Left lung (tissue), 14 donors: ENCODE measurements at places on chromosomes 3 and 15. TPM values are rescaled to one million over a fixed set of nuclear protein-coding genes. Genes with fewer than 3 reads are reported as not detected.

- no peak for DNase-seq
Observed at GRCh38 chr3:185813205-185813604, 11.6 kb downstream of the IGF2BP2 start.

GRCh38 chr3:13487403-13487802, 7.3 kb downstream of the HDAC11 start:
- no peak for DNase-seq

Gene LSM3
- polyA plus RNA-seq = 15.5 TPM

Gene SLC6A11
- polyA plus RNA-seq = 0.27 TPM

Gene A4GNT
- 0.37 TPM for polyA plus RNA-seq

GRCh38 chr15:48645558-48646330, at the start of gene FBN1:
Gene FBN1 (minus strand): TSS chr15:48645709. CDS start chr15:48644769, 940 bp downstream.
- peak; percentile 86 for DNase-seq

DNA sequence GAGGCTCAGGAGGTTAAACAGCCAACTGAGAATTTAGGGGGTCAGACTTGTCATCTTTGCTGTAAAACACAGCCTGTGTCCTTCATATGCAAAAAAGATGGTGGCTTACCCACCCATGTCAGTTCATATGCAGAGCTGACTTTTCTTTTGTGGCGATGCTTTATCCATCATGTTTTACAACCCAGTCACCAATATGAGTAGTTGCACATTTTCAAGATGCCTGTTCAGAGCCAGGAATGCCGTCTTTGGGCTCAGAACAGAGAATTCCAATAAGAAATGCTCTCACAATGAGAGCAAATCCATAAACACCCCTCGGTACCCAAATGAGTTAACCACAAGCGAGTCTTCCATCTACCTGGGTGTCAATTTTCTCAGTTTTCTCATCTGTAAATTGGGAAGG, 83.6 kb downstream of the TIGIT start:
- no peak for DNase-seq
